ENCODE measurements at places on chromosomes 7 and 10.

GRCh38 chr7:28358423-28358868, 53.9 kb upstream of the CREB5 start:
- peak; percentile 80 for ATAC-seq

- ATAC-seq, result peak; percentile 42
These were observed 9.8 kb downstream of the RBP4 start for GRCh38 chr10:93591065-93591808.

DNA sequence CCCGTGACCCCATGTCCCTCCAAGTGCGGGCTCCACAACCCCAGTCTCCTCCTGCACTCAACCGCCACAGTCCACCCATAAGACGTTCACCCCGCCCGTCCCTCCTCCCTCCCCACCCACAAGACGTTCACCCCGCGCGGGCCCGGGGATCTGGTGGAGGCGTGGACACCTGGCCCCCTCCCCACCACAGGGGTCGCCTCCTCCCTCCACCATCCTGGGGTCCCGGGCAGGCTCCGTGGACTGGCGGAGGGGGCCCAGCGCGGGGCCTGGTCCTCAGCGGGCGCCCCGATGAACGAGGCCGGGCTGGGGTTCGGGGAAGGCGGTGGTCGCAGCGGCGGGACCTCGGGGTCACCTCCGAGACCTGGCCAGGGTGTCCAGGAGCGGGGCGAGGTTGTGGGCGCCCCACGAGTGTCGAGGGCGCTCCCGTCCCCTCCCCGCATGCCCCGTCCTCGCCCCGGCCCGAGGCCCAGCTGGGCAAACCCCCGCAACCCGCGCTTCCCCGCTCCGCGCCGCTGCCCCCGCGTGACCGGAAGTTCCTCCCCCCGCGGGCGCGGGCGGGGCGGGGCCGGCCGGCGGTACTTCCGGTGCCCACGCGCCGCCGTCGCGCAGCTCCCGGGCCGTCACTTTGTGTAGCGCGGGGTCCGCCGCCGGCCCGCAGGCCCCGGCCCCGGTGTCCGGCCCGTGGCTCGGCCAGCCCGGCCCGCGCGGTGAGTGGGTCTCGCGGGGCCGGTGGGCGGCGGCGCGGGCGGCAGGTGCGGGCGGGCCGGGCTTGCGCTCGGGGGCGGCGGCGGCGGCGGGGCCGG, at the start of gene ZNF316:
Gene ZNF316, plus strand, starts transcription at position 578 of the 803 bp plus-strand sequence. CDS start 5,092 bp downstream, outside the sequence.
- ATAC-seq, result peak; percentile 65

DNA sequence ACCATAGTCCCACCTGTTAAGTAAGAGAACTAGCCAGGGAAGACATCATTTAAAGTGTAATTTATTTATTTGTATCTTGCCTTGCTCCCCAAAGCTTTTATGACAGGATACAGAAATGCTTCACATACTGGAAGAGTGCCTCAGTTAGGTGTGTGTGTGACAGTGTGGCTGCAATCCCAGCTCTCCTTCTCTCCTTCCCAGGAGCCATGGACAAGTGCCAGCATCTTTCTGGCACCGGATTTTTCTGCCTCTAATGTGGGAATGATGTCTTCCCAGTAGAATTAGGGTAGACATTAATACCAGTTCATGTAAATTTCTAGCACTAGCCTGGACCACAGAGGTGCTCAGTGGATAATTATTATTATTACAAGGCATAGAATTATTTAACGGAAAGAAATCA, 30.3 kb upstream of the ATXN7L1 start:
- no peak for ATAC-seq

DNA sequence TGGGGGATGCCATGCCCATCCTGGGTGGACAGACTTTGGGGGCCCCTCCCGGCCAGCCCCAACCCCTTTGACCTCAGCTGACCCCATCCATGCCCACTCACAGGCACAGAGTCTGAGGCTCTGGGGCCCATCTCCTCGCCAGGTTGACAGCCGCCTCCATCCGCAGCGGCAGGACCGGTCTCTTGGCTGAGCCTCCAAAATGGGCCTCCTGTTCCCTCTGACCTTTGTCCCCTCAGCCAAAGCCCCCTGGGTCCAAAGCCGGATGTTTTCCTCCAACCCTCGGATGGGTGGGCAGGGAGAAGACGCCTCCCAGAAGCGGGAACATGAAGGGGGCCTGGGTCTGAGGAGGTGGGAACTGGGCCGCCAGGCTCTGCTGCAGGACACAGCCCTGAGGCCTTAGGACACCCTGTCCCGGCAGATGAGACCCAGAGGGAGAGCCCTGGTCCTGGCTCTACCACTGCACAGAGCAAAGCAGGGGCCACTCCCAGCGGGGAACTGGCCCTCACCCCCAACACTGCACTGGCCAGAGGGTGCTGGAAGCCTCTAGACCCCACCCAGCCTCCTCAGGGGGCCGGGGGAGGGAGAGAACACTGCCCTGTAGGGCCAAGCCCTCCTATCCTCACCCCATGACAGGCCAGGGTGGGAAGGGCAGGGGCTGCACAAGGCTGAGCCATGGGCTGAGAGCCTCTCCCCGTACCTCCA, 12.6 kb downstream of the PDGFA start:
- no peak for ATAC-seq

DNA sequence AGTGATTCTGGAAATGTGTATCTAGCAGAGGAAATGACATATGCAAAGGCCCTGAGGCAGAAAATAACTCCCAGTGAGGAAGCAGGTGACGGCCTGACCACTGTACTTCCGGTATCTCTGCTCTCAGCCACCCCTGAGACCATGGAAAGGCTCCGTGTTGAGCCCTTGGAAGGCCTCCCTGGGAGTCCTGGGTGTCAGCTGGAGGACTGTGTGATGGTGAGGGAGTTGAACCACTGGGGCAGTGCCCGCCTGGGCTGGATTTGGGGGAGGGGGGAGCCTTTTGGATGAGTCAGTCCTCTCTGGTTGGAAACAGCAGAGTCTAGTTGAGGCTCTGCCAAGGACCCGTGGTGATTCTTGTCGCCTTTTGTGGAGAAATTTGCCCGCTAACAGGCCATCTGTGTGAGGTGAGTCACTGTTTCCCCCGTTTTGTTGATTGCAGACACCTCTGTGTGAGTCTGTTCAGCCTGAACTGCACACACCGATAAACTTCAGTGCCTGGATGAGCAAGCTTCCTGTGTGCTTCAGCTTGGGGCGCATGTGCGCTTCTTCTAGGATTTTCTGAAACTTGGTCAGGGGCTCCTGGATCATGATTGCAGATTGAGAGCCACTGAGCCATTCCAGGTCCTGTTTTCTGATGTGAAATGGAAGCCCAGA, 98.6 kb downstream of the GRK5 start:
- peak; percentile 76 for ATAC-seq

DNA sequence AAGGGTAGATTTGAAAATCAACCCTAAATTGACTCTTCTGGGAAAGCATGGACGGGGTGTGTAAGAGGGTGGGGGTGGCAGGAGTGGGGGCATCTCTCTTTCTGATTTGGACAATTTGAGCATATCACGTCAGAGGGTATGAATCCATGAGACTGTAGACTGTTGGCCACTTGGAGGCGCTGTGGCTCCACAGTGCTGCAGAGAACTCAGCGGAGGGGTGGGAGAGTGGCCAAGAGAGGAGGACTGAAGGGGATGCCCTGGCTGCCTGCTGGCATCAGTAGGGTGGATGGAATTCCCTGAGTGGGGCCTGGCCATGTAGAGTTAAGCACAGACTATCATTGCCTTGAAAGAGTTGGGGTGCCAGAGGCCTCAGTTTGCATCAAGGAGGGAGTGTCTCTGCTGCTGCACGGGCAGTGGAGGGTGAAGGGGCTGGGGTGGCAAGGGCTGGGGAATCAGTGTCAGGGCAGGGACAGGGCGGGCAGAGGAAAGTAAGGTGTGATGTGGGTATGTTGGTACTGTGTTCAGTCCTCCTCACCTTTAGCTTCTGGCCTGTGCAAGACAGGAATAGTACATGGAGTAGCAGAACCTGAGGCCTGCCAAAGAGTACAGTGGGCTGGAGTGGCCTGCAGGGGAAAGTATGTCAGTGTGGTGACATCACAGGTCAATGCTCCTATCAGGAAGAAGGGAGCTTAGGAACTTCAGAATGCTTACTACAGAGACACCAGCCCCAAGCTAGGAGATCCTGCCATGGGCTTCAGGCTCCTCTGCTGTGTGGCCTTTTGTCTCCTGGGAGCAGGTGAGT, 133.5 kb upstream of the PRSS58 start:
- ATAC-seq, result no peak

DNA sequence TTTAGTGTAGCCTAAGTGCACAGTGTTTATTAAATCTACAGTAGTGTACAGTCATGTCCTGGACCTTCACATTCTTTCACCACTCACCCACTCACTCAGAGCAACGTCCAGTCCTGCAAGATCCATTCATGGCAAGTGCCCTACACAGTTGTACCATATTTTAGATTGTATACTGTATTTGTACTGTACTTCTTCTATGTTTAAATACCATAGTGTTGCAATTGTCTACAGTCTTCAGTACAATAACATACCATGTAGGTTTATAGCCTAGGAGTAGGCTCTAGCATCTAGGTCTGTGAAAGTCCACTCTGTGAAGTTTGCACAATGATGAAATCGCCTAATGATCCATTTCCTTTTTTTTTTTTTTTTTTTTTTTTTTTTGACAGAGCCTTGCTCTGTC, 12.0 kb downstream of the EEPD1 start:
- no peak for ATAC-seq

GRCh38 chr7:132430861-132431822, 145.1 kb downstream of the PLXNA4 start:
- ATAC-seq, result no peak

GRCh38 chr10:22670788-22671187, 43.6 kb downstream of the PIP4K2A start:
- ATAC-seq, result no peak

GRCh38 chr7:152335900-152336571, 99.8 kb downstream of the KMT2C start:
- no peak for ATAC-seq

DNA sequence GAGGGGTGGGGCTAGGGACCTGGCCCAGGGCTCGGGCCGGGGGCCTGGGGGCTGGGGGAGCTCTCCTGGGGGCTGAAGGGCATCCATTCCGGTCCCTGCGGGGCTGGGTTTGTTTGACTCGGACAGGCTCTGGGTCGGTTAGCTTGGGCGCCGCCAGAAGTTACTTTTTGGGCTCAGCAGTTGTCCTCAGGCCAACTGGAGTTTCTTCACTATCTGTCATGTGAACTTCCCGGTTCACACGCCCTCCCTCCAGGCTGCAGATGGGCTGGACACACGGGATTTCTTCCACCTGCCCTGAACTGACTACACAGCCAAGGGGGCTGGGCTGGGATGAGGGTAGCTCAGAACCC, 3.8 kb downstream of the SLC4A2 start:
- ATAC-seq, result peak; percentile 5

DNA sequence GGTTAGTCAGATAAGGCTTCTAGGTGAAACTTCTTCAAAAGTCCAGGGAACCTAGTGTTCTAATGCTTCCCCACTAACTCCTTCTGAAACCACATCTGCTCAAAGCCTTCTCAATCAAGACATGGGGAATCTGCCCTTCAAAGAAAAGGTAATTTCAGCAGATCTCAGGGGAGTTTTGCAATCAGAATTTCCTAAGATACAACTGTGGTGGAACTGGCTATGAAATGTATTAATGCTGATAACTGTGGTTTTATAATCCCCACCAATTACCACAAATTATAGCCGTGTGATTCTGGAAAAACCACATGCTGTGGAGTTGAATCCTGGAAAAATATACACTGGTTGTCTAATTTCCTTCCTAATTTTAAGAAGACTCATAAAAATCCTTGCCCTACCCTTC, 233.8 kb downstream of the SORCS1 start:
- no peak for ATAC-seq

DNA sequence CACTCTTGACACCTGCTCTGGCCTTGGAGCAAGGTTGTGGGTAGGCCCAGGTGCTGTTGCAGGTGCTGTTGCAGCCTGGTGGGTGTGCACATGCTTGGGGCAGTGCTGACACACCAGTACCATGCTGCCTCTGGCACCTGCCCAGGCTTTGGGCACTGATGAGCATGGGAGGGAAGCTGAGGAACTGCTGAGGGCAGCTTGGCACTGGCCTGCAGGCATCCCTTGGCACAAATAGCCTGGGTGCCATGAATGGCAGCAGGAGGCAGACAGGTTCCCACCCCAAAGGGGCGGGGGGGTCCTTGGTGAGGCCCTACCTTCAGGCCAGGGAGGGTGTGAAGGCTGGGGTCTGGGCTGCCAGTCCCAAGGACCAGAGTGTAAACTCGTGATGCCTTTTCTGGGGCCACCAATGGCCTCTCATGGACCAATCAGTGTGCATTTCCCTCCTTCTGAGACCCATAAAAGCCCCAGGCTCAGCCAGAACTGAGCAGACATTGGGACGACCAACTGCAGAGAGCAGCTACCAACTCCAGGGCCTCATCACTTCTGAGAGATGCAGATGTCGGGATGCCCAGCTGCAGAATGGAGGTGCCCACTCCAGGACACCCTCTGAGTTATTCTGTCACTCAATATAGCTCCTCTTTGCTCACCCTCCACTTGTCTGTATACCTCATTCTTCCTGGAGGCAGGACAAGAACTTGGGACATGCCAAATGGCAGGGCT, 547.4 kb downstream of the ZWINT start:
- no peak for ATAC-seq
